ENCODE measurements at places on chromosomes 4 and X. TPM values are rescaled to one million over a fixed set of nuclear protein-coding genes. Genes with fewer than 3 reads are reported as not detected.
A peak's percentile ranks its signal among the peaks of the same experiment; 100 is the strongest.

DNA sequence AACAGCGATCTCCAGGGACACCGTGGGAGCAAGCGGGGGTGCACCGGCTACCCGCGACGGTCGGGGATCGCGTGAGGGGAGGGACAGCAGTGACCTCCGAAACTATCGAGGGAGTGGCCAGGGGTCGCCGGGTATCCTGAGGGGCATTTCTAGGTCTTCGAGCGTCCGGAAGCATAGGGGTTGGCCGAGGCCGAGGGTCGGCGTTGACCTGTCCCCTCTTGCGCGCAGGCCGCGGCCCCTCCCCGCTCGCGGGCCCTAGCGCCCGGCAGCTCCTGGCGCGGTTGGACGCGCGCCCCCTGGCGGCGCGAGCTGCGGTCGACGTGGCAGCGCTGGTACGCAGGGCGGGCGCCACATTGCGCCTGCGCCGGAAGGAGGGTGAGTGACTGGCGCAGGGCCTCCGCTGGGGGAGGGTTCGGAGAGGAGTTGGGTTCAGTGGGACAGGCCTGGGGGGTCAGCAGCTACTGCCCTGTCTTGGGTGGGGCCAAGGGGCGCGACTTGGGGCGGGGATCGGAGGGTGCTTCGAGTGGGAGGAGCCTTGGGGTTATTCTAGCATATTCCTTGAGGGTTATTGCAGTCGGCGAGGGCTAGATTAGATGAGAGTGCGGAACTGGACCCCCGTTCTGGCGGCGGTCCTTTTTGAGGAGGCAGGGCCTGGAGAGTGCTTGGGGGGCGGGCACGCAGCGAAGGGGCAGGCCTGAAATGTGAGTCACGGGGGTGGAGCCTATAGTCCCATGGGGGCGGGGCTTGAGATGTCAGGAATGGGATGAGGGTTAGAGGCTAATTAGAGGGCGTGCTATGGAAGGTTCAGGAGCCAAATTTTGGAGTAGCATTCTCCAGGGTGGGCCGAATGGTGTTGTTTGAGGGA, 1.2 kb downstream of the MAGIX start:
- peak; percentile 94 for DNase-seq
- peaks cover 30% of the 10 kb centered on the region for H3K4me1 ChIP-seq
- H3K27ac ChIP-seq, result peak overlapping the region; percentile 95
- peak overlapping the region; percentile 71 for H3K4me3 ChIP-seq

Gene CTBP1
- 172 TPM for total RNA-seq

- peak overlapping the region; percentile 54 for H3K4me3 ChIP-seq
- peaks cover 3% of the 10 kb centered on the region for H3K27me3 ChIP-seq
- DNase-seq, result peak; percentile 83
- H3K27ac ChIP-seq, result peak overlapping the region; percentile 94
- peaks cover 3% of the 10 kb centered on the region for H3K36me3 ChIP-seq
These were observed 20.3 kb upstream of the SPON2 start for GRCh38 chr4:1192493-1193205.

GRCh38 chr4:161287678-161288352, 876.0 kb downstream of the FSTL5 start:
- no peak overlapping the region for H3K4me3 ChIP-seq
- no peaks in the 10 kb centered on the region for H3K36me3 ChIP-seq
- H3K27ac ChIP-seq, result no peak overlapping the region
- no peak for DNase-seq
- no peaks in the 10 kb centered on the region for H3K4me1 ChIP-seq

GRCh38 chr4:87100168-87100567, 120.2 kb downstream of the KLHL8 start:
- DNase-seq, result no peak
- H3K27me3 ChIP-seq, result no peaks in the 10 kb centered on the region
- no peak overlapping the region for H3K4me3 ChIP-seq
- peak overlapping the region; percentile 32 for H3K27ac ChIP-seq
- H3K36me3 ChIP-seq, result peaks cover 19% of the 10 kb centered on the region

Gene FAM47B
- total RNA-seq, result not detected

DNA sequence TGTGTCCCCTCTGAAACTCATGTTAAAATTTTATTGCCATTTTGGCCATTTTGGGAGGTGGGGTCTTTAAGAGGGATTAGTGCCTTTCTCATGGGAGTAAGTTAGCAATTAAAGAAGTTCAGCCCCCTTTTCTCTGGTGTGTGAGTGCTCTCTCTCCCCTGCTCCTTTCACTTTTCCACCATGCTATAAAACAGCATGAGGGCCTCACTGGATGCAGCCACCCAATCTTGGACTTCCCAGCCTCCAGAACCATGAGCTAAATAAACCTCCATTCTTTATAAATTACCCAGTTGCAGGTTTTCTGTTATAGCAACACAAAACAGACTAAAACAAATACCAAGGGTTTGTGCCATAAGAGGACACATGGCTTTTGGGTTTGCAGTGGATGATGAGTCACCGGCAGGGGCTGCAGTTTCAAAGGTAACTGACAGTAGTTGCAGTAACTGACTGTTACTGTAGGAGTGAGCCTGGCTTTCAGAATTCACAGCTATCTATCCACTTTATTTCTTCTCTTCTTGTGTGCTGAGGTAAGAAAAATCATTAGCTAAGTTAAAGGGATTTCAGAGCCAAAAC, 121.5 kb downstream of the PPEF1 start:
- no peak overlapping the region for H3K27ac ChIP-seq
- H3K4me3 ChIP-seq, result no peak overlapping the region
- no peaks in the 10 kb centered on the region for H3K36me3 ChIP-seq
- DNase-seq, result no peak
- H3K4me1 ChIP-seq, result peaks cover 2% of the 10 kb centered on the region

DNA sequence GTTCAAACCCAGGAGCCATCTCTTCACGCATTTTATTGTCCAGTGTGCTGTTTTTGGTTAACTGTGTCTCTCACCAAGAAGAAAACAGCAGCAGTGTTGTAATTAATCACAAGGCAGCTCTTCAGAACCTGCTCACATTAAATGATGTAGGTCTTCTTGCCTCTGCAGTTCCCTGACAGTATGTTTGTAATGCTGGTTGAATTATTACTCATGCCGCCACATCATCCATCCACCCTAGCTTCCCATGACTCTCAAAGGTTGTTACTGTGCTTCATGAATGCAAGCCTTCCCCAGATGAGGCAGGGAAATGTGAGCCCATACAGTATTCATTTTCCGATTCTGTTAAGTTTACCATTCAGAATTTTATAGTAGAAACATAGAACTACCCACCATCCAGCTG, 17.4 kb downstream of the TLR10 start:
- no peaks in the 10 kb centered on the region for H3K27me3 ChIP-seq
- H3K4me1 ChIP-seq, result peaks cover 15% of the 10 kb centered on the region
- H3K4me3 ChIP-seq, result no peak overlapping the region
- no peak overlapping the region for H3K27ac ChIP-seq

DNA sequence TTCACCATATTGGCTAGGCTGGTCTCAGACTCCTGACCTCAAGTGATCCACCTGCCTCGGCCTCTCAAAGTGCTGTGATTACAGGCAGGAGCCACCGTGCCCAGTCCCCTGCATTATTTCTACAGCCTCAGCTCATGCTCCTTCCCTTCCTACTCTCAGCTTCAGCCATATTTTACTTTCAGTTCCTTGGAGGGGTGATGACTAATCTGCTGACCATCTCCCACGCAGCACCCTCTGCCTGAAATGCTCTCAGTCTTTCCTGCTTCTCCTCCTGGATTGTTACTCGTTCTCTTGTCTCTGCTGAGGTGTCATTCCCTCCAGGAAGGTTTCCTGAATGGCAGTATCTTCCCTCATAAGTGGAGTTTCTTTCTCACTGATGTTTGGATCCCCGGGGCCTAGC, 63.3 kb downstream of the MOSPD2 start:
- H3K27me3 ChIP-seq, result no peaks in the 10 kb centered on the region
- H3K4me1 ChIP-seq, result peaks cover 13% of the 10 kb centered on the region
- no peak for DNase-seq
- no peak overlapping the region for H3K4me3 ChIP-seq
- H3K27ac ChIP-seq, result peak overlapping the region; percentile 76

DNA sequence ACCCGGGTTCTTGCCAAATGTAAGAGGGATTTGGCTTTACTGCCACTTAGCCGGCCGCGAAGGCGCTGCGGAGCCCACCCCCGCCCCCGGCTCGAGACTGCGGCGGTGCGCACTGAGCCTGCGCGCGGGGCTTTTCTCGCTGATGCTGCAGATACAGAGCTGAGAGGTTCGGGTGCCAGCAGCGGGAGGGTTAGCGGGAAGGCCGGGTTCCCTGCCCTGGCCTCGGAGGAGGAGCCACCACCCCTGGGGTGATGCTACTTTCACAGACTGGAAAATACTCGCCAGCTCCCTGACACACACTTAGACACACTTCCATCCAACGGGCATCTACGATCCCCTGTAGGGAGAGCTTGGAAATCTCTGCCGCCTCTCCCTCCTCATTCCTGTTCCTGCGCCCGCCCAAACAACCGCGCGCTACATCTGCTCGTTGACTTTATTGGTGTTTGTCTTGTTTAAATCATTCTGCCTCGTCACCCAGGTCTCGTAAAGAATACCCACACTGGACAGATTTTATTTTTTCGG, 2.1 kb upstream of the PCDH7 start:
- H3K4me1 ChIP-seq, result peaks cover 15% of the 10 kb centered on the region
- peaks cover 7% of the 10 kb centered on the region for H3K36me3 ChIP-seq
- no peaks in the 10 kb centered on the region for H3K27me3 ChIP-seq
- peak overlapping the region; percentile 98 for H3K27ac ChIP-seq

DNA sequence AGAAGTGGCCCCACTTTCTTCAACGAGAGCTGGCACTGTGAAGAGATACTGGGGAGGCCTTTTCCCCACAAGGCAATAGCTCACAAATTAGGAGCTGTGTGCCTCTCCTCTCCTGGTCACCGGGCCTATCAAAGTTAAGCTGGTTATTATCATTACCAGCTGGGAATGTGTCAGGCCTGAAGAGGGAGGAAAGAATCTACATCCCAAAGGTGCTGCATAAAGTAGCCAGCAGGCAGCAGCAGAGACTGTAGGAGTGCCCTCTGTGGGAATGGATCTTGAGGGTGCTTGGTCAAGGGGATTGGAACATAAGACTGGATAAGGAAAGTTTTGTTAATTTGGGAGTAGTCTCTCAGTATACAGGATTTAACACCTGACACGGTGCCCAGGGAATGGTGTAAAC, 9.1 kb upstream of the TMPRSS11D start:
- no peaks in the 10 kb centered on the region for H3K4me1 ChIP-seq
- H3K4me3 ChIP-seq, result no peak overlapping the region
- H3K27ac ChIP-seq, result no peak overlapping the region
- no peaks in the 10 kb centered on the region for H3K36me3 ChIP-seq
- no peaks in the 10 kb centered on the region for H3K27me3 ChIP-seq
- DNase-seq, result no peak

DNA sequence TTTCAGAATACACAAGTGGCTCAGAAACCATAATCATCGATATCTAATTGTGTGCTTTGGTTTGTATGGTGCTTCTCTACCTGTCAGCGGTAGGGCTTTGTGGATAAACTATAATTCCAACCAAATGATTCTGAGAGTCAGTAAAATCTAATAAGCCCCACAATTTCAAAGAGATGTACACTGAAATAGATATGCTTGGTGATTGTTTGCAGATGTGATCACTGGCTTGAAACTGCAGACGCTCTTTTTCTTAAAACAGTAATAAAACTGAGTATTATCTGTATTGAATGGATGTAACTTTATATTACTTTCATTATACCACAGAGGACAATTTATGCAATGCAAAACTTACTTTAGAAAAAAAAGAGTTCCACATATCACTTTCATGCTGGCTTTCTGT, 198.8 kb upstream of the ANXA10 start:
- no peaks in the 10 kb centered on the region for H3K27me3 ChIP-seq
- H3K36me3 ChIP-seq, result peaks cover 3% of the 10 kb centered on the region
- H3K4me3 ChIP-seq, result no peak overlapping the region
- DNase-seq, result no peak
- peaks cover 11% of the 10 kb centered on the region for H3K4me1 ChIP-seq

GRCh38 chrX:136666088-136666487, 18.1 kb downstream of the CD40LG start:
- no peak overlapping the region for H3K27ac ChIP-seq
- H3K36me3 ChIP-seq, result peaks cover 3% of the 10 kb centered on the region
- H3K27me3 ChIP-seq, result no peaks in the 10 kb centered on the region
- DNase-seq, result no peak

DNA sequence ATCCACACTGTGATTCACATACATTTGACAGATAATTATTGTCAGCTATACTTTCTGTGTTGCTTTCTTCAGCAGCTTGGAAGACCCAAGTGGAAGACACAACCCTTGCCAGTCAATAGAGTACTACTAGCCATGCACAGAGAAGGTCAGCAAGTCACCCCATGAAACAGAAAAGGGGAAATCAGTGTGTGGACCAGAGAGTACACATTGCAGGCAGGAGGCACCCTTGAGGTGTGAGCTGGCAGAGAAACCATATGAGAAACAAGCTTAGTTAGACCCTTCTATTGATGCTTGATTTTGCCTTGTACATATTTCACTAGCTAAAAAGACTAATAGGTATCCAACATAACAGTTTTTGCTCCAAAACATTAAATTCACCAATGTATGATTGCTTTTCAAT, 99.5 kb downstream of the NLGN4X start:
- no peak overlapping the region for H3K4me3 ChIP-seq
- H3K27ac ChIP-seq, result no peak overlapping the region
- H3K4me1 ChIP-seq, result no peaks in the 10 kb centered on the region
- no peaks in the 10 kb centered on the region for H3K36me3 ChIP-seq
- no peak for DNase-seq

Gene TMPRSS11F
- not detected for total RNA-seq

Gene COL25A1
- total RNA-seq, result 1.8 TPM

Gene ASMT
- total RNA-seq, result not detected

Gene PCYT1B
- 1.0 TPM for total RNA-seq

Gene ETDB
- total RNA-seq, result not detected

DNA sequence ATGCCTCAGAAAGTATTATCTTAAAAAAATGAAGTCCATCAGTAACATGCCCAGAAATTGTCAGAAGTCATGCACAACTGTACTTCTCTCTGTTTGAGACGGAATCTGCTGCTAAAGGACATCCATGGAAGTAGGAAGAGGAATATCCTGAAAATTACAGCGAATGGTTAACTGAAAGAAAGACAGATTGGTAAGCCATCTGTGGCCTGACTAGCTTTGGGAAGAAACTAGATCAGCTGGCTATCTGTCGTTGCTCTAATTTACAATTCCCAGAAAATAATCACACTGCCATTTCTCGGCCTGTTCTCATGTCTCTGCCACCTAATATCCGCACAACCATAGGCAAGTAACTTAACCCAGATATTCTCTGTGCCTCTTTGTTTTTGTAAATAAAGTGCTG, 496.5 kb downstream of the PCDH19 start:
- no peak overlapping the region for H3K27ac ChIP-seq
- no peaks in the 10 kb centered on the region for H3K27me3 ChIP-seq
- no peaks in the 10 kb centered on the region for H3K4me1 ChIP-seq
- no peak overlapping the region for H3K4me3 ChIP-seq
- no peaks in the 10 kb centered on the region for H3K36me3 ChIP-seq

Gene IL15
- total RNA-seq, result 3.8 TPM

- H3K4me1 ChIP-seq, result no peaks in the 10 kb centered on the region
- H3K27me3 ChIP-seq, result no peaks in the 10 kb centered on the region
- H3K27ac ChIP-seq, result no peak overlapping the region
These were observed 46.2 kb downstream of the MAGEB5 start for GRCh38 chrX:26262121-26262523.

- H3K4me3 ChIP-seq, result no peak overlapping the region
- DNase-seq, result no peak
- H3K27me3 ChIP-seq, result no peaks in the 10 kb centered on the region
- H3K4me1 ChIP-seq, result no peaks in the 10 kb centered on the region
These were observed 96.9 kb upstream of the GPRIN3 start for GRCh38 chr4:89404530-89404929.
